ENCODE measurements at places on chromosomes 3 and 15. TPM values are rescaled to one million over a fixed set of nuclear protein-coding genes. Genes with fewer than 3 reads are reported as not detected.

DNA sequence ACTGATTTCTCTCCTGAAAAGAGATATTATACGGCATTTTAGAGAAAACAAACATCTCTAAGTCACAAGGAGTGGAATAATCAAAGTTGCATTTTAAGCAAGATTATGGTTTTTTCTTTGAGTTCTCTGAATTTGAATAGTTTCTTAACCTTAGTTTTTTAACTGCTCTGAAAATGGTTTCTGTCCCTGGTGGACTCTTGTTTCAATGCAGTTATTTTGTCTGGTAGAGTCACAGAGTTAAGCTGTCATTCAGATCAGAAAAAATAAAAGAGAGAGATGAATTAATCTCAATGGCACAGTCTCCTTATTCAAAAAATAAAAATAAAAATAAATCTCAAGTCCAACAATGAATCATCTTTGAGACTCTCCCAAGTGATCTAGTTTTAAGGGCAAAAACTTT is 19.0 kb downstream of the AGTR1 start:
- no peak for DNase-seq

DNA sequence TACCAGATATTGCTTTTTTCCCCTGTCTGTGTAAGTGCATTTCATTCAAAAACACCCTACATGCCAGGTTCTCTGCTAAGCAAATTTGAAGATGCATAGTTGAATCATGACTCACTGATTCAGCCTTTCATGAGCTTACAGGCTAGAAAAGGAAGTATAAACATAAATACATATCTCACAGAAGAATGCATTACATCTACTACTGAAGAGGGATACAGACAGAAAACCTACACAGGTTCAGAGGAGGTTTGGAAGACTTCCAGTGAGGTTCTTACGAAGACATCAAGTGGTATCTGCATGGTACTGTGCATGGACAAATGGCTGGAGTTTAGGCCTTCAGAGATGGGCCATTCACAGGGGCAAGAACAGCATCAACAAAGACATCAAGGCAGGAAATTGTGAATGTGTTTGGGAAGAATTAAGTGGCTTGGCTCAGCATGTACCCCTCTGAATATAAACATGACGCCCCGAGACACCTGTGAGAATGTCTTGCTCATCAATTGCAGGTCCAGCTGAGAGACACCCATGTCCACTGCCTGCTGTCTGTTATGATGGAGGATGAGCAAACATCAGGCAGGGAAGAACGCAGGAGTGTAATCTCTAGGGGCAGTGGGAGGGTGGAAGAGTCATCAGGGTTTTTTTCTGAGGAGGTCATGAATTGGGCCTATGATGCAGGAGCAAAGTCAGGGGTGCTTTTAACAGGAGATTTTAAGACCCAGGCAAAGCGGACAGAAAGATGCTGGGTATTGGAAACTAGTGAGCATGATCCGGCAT is 105.1 kb upstream of the GALNT15 start:
- DNase-seq, result no peak

DNA sequence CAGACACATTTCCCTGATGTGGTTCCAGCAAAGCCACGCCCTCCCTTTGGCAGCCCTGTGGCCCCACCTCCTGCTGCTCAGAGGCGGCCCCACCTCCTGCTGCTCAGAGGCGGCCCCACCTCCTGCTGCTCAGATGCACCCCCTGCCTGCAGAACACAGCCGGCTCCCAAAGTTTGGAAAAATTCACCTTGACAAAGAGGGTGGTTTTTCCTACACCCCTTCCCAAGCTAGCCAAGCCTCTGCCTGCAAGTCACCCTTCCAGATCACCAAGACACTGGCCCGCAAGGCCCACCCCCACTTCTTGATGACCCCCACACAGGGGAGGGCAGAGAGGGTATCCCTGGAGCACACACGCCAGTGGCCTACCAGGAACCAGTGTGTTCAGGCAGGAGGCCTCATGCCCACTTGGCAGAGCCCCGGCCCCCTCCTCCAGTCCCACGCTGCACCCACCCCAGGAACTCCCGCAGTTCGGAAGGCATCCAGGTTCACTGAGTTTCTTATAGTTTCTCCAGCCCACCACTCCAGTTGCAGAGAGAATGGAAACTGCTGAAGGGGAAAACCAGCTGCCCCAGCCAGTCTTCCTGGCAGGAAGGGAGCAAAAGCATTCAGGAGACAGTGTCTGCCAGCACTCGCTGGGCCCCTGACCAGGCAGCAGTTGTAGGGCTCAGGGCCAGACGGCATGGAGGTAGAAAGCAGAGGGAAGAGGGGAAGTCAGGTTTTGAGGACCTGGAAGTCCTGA is 2.3 kb upstream of the HAPLN3 start:
- DNase-seq, result peak; percentile 88

GRCh38 chr15:25792128-25792527 is 71.0 kb downstream of the ATP10A start:
- DNase-seq, result no peak

GRCh38 chr3:39376959-39377634 is 6.1 kb upstream of the SLC25A38 start:
- DNase-seq, result no peak

DNA sequence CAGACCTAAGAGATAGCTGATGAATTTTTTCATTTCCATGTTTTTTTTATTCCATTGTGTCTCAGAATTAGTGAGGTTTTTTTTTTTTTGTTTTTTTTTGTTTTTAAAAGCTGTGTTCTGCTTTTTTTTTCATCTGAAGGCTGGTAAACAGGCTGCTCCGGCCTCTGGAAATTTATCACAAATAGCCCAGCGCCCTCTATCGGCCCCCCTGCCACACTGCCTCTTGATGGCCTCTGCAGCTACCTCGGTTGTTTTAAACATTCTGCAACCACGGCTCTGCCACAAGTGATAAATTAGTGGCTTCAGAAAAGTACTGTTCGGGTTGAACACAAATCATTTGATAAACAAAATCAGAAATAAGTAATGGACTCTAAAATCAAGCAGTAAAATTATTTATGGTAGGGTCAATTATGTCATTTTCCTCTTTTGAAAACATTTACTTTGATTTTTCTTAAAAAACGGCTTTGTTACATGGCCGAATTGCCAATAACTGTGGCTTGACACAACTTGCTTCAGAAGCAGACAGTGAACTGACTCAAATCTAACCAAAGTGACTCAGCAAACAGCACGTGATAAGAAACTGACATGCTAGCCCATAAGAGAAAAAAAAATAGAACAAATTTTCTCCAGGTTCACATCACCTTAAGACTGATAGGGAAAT is 87.8 kb downstream of the RSL24D1 start:
- DNase-seq, result peak; percentile 52

DNA sequence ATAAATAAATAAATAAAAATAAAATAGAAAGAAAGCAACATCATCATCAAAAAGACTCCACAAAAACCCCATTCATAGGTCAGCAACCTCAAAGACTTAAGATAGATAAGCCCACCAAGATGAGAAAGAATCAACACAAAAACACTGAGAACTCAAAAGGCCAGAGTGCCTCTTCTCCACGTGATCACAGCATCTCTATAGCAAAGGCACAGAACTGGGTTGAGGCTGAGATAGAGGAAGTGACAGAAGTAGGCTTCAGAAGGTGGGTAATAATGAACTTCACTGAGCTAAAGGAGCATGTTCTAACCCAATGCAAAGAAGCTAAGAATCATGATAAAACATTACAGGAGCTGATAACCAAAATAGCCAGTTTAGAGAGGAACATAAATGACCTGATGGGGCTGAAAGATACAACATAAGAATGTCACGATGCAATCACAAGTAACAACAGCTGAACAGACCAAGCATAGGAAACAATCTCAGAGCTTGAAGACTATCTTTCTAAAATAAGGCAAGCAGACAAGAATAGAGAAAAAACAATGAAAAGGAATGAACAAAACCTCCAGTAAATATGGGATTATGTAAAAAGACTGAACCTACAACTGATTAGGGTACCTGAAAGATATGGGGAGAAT is 26.4 kb downstream of the GNB5 start:
- DNase-seq, result no peak

DNA sequence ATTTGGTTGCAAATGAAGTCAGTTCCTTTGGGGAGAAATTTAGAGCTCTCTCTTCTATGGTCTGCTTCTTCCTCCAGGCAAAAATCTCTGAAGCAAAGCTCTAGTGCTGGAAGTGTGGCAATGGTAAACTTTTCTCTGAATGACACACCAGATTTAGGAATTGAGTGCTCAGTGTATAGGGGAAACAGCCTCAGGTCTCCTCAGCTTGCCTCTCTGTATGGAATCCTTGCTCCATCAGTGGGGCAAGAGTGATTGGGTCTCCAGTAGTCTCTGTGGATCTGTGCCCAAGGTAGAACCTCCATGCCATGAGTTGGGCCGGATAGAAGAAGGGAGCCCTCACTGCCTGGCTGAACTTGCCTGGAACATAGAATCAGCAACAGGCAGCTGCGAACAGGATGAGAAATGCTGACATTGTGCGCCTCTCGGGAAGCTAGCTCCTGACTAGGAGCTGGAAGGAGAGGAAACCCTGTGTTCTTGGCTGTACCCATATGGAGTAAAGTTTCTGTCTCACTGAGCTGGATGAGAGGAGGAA is 156.1 kb downstream of the WNT7A start:
- no peak for DNase-seq

DNA sequence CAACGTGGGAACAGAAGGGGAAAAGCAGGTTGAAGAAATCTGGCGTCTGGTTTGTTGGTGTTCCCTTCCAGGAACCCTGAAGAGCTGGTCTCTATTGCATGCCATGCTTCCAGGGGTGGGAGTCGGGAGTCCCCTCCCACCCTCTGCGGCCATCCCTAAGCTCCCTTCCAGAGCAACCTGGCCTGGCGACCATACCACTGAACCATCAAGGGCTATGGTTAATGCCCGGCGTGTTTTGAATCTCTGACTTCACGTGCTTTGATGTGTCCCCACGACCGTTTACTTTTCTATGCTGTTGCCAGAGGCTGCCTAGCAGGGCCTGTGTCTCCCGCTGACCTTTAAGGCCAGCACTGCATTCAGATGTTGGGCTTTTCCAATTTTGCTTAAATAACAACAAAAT is 696 bp upstream of the SNRK start:
- no peak for DNase-seq

DNA sequence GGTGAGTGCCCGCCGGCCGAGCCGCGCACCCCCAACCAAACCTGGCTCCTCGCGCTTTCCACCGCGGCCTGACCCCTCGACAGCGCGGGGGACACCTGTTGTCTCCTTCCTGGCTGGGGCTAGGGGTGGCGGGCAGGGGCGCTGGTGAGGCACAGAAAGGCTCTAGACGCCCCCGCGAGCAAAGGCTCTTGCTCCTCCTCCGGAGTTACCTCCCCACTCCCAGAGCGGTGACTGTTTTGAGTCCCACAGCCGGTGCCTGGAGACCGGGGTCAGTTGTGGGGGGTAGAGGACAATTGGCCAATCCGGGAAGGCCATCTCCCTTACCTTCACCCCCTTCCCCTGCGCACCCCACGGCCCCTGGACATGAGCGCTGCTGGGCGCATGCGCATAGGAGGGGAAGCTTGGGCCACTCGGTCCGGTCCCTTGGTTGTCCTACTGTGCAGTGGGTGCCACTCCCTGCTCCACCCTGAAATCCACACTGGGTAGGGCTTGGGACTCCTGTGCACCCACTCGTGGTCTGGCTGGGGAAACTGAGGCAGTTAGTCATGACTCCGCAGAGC is 554 bp downstream of the CHST13 start:
- no peak for DNase-seq

- DNase-seq, result no peak
Observed at GRCh38 chr15:43268111-43269105, 1.7 kb upstream of the TGM5 start.

GRCh38 chr3:13882876-13883275 is 3.0 kb upstream of the WNT7A start:
- DNase-seq, result no peak

DNA sequence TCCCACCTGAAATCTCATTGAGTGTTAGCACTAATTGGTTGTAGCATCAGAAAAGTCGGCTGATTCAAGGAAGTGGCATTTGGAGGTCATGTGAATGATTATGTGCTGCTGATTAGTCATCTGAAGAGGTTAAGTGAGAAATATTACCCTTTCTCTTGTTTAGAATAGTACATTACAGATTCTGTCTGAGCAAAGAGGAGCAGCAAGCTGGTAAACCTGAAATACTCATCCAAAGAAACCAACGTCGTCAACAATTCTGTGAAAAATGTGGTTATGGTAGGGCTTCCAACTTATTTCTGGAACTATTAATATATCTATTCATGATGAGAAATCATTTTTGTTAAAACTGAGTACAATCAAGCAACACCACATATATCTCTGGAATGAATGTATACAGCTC is 1024.9 kb downstream of the TUSC7 start:
- DNase-seq, result no peak

DNA sequence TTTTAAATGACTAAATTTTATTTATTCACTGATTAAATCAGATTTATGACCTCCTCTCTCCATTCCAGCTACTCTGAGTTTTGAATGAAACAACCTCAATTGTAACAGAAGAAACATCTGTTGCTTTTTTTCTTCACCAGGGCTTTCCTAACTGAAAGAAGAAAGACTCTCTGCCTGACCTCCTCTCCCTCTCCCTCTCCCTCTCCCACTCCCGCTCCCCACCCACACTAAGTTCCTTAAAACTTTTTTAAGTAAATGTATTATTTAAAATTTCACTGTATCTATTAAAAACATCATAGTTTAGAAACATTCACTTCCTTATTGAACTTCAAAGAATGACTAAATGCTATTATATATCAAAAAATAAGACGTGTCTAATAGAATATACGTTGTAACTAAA is 122.0 kb downstream of the TFDP2 start:
- DNase-seq, result no peak

- peak; percentile 61 for DNase-seq
Observed at GRCh38 chr3:72113564-72113963, 328.6 kb upstream of the PROK2 start.

DNA sequence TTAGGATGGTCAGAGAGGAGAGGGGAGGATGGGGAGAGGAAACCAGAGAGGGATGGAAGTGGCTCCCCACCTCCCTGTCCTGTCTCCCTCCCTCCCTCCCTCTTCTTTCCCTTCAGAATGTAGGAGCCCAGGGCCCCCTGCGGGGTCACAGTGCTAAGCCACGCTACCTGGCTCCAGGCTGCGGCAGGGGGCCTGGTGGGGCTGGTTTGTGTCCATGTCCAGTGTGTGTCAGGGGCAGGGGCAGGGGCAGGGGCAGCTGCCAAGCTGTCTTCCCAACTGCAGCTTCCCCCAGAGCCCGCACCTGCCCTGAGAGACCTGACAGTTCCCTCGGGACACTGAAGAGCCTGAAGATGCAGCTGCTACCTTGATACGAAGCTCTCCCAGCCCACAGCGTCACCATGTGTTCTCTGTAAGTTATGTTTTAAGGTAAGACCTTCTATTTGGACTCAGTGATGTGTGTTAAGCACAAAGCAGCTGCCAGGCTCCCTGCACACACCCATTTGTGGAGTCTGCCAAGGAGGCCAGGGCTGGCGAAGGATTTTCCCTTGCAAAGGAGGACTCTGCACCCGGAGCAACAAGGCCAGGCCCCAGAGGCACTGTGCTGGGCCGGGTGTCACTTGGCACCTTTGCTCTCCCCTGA is 121.8 kb upstream of the SMAD3 start:
- DNase-seq, result no peak

GRCh38 chr3:187741403-187742350 is 3.6 kb downstream of the BCL6 start:
- peak; percentile 74 for DNase-seq

APOD gene
- 644 TPM for total RNA-seq

NRROS gene
- total RNA-seq, result 0.31 TPM

FEZF2 gene
- not detected for total RNA-seq

CCDC39 gene
- total RNA-seq, result 1.2 TPM

SPATA12 gene
- not detected for total RNA-seq

TMCO5A gene
- not detected for total RNA-seq

POLQ gene
- 0.18 TPM for total RNA-seq

ARL14 gene
- total RNA-seq, result not detected

KBTBD12 gene
- 21.4 TPM for total RNA-seq

BAHD1 gene
- total RNA-seq, result 16.1 TPM

Measured in gastrocnemius medialis (tissue), 4 donors.